Stimulated activated CD4-positive, alpha-beta T cell treated with anti-CD3 and anti-CD28 coated beads, Interleukin-2, amount 100 ng/mL, for 48 hours (primary cell): ENCODE measurements at places on chromosomes 12 and 14.

GRCh38 chr12:14678547-14679150, 17.8 kb downstream of the GUCY2C start:
- no peak for DNase-seq

GRCh38 chr14:69593018-69593677, 18.2 kb upstream of the SUSD6 start:
- DNase-seq: no peak

DNA sequence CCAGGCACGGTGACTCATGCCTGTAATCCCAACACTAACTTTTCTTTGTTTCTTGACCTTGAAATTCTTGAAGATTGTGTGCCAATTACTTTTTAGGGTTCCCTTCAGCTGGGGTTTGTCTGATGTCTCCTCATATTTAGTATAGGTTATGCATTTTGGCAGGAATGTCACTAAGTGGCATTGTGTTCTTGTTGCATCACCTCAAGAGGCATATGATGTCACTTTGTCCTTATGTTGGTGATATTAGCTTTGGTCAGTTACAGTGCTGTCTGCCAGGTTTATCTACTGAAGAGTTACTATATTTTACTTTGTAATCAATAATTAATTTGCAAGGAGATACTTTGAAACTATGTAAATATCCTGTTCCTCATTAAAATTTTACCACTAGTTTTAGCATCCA, 61.0 kb upstream of the BTG1 start:
- no peak for DNase-seq

DNA sequence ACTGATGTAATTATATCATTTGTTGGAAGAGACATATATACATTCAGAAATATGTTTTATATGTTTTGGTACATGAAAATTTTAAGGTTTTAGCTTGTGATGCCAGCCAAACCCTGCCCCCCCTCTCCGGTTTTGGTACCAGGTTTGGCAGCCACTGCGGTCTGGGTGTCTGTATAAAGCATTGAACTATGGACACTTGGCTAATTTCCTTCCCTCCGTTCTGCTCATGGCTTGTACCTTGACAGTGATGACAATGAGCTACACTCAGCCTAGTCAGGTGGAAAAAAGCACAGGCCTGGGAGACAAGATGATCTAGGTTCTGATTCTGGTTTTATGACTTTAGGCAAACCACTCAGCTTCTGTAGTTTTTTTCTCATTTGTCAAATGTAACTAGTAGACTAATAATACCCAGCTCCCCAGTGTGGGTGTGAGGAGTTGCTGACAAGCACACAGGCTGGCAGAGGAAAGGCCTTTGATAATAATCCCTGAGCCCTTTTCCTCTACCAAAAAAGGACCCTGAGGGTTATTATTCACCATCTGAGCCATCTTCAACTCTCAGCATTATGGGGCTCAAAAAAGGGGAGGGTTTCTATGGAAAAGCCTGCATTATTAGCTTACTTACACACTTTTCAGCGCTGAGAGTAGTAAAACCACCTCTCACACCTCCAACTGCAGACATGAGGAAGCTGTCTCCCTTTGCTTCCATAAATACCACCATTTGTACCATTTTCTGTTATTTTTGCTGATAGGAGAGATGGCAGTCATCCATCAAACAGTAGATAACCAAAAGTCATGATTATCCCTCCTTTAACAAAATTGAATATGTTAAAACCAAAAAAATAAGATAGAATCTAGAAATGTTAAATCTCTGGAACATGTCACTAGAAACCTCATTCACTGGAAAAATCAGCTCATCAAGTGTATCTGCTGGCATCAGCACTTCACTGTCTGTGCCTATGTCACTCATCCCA, 76.3 kb upstream of the PSMC1 start:
- no peak for DNase-seq

DNA sequence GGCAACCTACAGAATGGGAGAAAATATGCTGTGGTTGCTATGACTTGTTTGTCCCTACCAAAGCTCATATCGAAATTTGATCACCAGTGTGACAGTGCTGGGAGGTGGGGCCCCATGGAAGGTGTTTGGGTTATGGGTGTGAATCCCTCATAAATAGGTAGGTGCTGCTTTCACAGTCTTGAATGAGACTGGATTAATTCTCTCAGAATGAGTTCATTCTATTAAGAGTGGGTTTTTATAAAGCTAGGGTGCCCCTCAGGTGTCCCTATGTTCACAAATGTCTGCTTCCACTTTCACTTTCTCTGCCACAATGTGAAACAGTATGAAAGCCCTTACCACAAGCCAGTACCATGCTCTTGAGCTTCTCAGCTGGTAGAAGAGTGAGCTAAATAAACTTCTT, 133.5 kb downstream of the CPNE8 start:
- DNase-seq: no peak
